ENCODE measurements at places on chromosomes 4 and X.
A peak's percentile ranks its signal among the peaks of the same experiment; 100 is the strongest.

- no peak for DNase-seq
These were observed 38.0 kb downstream of the NUP62CL start for GRCh38 chrX:107168257-107168656.

DNA sequence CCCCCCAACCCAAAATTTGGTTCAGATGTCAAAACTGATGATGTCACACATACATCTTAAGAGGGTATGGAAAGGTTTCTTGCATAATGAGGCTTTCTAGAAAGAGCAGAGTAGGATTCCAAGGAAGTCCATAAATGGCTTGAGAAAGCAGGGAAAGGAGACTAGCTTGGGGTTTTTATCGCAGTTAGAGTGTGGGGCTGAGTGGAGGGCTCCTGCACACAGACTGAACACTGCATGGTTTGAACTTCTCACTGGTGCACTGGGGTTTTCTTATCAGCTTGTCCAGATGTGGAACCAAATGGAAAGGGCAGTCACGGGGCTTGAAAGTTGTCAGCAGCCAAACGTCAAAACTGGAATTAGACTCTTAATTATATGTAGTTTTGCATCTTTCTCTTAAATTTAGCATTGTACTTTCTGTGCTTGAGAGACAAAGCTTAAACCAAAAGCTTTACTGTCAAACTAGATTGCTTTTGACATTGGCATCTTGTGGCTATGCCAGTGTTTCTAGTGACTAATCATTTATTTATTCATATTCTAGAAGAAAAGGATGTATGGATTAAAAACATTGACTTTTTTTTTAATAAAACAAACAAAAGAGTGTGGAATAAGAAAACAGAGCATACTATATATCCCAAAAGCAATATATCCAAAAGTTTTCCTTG lies 78.3 kb upstream of the STIM2 start:
- no peak for DNase-seq

- peak; percentile 88 for DNase-seq
These were observed 85.6 kb upstream of the CPEB2 start for GRCh38 chr4:14916554-14917297.

DNA sequence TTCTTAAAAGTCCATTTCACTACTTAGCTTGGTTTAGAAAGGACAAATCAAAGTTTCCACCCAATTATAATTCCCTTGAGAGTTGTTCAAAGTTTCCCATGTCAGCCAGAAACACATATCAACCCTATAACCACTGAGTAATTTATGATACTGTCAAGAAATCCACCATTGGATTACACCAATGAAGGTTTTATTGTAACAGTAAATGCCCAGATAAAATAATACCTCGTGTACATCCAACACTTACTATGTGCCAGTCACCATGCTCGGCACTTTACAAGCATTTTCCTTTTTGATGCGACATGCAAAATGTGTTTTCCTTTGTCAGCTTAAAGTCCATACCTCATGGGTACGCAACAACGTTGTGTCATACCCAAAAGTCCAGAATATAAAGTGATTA lies 64.0 kb downstream of the MID1 start:
- DNase-seq = no peak

- DNase-seq = no peak
These were observed 47.8 kb downstream of the COMMD8 start for GRCh38 chr4:47415719-47416118.

GRCh38 chr4:73575660-73576059 lies 44.6 kb downstream of the RASSF6 start:
- DNase-seq = no peak

GRCh38 chr4:41428601-41429279 lies 109.2 kb upstream of the LIMCH1 start:
- DNase-seq = no peak

DNA sequence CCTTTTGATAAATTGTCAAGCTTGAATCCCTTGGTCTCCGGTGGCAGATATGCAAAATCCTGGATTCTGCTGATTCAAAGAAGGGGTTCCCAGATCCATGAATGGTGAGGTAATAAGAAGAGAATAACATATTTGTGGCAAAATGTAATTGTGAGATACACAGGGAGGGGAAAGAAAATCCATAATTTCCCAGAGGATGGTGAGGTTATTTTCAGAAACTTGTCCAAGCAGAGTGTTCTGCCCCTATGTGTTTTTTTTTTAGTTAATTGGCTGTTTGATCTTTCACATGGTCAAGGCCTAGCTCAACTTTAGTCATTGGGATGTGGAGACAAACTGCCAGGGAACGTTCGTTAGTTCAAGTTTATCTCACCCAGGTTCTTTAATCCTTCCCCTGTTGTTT lies 408.8 kb downstream of the MAPK10 start:
- no peak for DNase-seq

DNA sequence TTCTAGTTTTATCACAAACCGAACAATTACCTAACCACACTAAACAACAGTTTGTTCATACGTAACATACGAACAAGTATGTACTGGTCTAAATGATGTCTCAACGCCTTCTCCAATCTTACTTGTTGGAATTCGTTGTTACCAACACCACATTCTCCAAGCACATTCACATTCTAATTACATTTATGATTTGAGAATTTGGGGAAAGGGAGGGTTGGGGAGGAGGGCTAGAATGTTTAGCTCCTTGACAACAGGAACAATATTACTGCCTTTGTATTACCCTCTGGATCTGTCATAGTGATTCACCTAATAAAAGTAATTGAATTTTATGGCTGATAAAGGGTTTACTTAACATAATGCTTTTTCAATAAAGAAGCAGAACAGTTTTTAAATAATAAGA lies 24.4 kb downstream of the LCORL start:
- DNase-seq = no peak

DNA sequence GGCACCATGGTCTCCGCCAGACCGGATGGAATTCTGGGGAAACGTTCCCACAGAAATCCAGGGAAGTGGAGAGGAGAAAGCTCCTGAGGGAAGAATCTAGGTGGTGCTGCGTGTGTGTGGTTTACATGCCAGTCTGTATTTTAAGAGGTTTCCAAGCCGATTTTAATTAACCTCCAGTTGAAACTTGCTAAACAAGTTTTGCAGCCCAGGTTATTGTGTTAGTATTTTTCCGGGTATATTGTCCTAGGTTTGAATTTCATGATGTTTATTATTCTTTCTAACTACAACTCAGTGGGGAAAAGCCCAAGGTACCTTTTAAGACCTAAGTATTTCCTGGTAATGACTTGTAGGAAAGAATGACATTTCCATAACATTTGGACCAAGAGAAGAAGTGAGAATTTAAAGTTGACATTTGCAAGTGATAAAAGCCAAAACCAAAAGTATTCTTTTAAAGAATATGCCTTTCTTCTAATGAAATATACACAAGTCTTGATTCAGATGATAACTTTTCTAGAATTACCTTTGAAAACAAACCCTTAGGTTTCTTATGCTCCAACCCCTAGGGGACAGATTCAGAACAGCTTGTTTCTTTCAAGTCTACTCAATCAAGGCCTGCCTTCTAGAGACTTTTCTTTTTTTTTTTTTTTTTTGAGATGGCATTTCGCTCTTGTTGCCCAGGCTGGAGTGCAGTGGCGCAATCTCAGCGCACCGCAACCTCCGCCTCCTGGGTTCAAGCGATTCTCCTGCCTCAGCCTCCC lies 14.6 kb downstream of the SAT1 start:
- DNase-seq = no peak

DNA sequence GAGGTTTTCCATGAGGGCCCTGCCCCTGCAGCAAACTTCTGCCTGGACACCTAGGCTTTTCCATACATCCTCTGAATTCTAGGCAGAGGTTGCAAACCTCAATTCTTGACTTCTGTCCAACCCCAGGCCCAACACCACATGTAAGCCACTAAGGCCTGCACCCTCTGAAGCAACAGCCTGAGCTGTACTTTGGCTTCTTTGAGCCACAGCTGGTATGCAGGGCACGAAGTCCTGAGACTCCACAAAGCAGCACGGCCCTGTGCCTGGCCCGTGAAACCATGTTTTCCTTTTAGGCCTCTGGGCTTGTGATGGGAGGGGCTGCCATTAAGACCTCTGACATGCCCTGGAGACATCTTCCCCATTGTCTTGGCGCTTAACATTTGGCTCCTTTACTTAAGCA lies 728.4 kb upstream of the FTHL17 start:
- DNase-seq = no peak

- DNase-seq = peak; percentile 21
These were observed 104.7 kb downstream of the MAML3 start for GRCh38 chr4:140049024-140049848.

DNA sequence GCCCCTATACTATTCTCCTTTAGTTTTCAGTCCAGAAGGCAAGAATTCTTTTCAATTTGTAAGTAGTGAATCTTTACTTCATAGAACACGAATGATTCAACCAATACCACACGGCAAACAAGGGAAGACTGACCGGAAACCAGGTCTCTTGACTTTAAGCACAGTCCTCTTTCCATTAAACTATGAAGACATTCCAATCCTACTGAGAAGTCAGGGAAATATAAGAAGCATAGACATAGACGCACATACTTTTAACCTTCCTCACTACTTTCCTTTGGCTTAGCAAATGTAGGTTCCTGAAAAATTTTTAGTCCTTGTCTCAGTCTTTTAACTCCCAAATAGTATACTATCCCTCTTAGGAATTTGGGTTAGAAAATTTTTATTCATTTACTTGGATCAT lies 9.1 kb downstream of the CHRDL1 start:
- DNase-seq = no peak

DNA sequence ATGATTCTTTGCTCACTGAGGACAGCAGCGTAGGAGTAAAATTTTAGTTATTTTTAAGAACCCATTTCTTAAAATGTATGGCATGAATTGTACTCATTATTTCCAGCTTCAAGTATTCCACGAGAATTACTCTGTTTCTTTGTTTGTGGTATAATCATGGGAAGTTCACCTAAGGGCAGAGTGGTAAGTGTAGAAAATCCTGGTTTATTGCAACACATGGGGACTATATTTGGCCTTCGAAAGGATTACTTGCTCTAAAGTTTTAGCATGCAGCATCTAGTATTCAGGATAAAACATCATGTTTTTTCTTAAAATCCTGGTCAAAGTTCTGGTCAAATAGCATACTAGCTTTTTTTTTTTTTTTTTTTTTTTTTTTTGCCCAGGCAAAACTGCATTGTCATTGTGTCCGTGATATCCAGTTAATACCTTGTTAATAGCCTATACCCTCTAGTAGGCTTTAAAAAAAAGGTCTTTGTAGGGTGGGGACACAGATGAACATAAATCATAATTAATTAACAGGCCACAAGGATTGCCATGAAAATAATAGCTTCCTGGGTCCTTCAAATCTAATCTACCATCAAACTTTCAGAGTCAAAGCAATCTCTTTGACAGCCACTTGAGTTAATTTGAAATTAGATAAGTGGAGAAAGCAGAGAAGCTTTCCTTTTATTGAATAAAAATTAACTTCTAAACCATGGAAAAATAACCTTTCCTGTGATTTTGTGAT lies 44.6 kb upstream of the VEGFC start:
- DNase-seq = peak; percentile 48

GRCh38 chrX:149846789-149847188 lies 34.2 kb upstream of the MAGEA8 start:
- no peak for DNase-seq

DNA sequence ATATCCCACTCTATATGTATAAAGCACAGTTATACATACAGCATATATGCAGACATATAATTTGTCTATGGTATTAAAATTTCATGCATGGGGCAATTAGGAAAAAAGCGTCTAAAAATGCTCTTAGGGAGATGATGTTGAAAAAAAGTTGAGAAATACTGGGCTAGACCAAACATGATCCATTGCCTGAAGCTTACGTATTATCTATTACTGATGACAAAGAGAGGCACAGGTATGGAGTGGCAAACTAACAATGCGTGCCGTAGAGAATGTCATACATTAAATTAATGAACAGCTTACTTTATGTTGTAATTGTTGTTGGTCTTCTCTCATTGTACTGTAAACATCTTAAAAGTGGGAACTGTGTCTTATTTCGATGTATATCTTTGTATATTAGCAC lies 13.9 kb downstream of the RHOH start:
- no peak for DNase-seq

GRCh38 chr4:107870236-107870635 lies 45.5 kb downstream of the SGMS2 start:
- DNase-seq = no peak

DNA sequence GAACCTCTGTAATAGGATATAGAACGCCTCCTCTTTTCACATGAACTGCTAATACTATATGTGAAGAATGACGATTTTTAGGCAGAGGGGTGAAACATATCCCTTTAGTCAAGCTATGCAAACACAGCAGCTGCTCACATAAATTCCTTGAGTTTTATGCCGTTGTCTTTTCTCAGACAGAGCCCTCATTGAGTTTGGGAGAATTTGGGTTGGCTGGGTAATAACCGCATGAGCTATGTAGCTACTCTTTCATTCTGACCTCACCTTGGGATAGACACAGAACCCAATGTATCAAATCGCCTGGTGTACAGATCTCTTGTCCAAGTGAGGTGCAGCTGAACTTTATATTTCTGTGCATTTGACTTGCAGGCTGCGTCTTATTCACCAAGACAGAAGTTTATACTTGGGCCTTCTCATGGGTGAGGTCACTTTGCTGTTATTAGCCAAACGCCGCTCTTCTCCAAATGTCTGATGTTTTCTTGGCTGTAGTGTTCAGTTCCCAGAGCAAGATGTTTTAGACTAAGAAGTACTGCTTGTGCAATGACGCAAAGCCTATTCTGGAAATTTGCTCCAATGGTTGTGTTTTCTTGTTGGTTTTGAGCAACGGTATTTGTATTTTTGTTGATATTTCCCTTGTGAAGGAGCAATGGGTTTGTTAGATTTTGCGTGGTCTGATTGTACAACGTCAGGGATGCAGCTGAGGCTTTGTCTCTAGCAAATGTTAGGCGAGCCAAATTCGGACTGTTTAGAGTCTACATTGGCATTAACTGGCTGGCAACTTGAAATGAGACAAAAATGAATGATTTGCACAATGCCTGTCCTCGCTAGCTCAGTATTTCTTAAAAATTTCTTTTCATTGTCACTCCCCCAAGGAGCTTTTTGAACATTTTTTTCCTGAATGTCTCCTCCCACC lies 11.2 kb upstream of the SPARCL1 start:
- no peak for DNase-seq

- DNase-seq = no peak
These were observed 19.3 kb upstream of the RPL34 start for GRCh38 chr4:108601106-108601505.

DNA sequence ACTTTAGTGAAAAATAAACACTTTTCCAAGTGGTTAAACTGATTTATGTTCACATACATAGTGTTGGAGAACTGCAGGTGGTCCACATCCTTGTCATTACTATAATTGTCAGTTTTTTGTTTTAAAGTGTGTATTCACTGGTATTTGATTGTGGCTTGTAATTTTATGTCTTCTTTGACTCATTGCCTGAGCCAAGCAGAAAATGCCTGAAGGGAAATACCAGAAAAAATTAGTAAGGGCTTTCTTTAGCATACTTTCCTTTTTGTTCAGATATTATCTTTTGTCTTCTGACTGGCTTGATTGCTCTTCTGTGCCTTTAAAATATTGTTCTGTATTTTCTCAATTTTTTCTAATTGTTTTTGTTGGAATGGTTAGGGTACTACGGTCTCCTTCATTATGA lies 981.3 kb downstream of the C4orf33 start:
- peak; percentile 59 for DNase-seq
